Spleen (tissue), 13 donors: ENCODE measurements at places on chromosomes 1 and 21.

DNA sequence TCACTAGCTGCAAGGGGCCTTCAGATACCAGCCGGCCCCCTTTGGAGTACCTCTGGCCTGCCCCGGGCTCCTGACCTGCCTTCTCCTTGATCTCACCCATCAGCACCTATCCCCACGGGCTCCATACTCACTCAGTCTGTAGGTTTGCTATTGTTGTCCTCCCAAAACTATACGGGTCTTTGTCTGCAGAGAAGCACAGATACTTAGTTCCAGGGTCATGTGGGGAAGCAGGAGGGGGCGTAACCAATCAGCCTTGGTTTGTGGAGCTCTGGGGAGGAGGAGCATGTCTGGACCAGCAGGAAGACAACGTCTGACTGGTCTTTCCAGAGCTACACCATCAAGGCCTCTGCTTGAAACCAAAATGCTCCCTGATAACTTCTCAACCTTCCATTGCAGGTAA is 15.2 kb downstream of the TMEM63A start:
- no peak for DNase-seq

DNA sequence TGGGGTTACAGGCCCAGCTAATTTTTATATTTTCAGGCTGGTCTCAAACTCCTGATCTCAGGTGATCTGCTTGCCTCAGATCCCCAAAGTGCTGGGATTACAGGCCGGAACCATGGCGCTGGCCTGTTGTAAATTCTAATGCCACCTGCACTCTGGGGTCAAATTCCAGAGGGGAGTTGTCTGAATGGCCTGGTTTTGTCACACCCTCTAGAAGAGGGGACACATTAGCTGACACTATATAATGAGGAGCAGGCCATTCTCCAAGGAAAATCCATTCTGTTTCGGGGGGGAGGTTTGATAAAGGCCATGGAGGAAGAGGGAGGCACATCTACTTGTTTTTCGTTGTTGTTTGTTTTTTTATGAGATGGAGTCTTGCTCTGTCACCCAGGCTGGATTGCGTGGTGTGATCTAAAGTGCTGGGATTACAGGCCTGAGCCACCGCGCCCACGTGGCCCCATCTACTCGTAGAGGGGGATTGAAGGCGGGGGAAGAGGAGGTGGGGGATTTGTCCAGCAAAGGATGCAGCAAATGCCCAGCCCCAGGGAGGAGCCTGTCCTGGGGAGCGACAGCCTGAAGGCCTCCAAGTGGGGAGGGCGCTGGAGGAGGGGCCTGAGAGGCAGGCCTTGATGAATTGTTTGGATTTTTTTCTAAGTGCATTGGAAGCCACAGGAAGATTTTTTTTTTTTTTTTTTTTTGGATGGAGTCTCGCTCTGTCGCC is 78.4 kb upstream of the SLC45A1 start:
- DNase-seq: peak; percentile 77

DNA sequence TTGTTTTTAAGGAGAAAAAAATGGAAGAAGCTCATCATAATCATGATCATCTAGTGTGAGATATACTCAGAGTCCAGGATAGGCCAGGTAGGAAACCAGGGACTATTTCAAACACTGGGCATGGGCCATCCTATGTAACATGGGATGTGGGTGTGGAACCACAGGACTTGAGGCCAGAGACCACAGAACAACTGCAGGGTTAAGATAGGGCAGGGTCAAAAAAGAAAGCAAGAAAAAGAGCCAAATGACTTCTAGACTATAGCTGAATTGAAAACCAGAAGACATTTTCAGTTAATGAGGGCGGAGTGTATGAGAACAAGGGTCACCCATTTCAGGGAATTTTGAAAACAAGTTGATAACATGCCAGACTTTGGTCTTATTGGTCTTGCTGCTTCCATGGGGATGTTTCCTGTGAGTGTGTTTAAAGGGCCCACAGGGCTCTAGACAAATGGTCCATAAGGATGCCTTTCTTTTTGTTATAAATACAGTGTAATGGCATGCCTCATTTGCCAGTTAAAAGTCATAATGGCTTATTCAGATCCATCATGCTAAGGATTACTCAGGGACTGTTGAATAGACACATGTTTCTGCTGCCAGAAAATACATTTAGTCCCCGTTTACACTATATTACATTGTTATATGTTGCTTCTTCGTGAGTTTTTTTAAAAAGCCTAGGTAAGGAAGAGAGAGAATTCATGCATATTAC is 182.0 kb upstream of the C21orf91 start:
- DNase-seq: no peak

DNA sequence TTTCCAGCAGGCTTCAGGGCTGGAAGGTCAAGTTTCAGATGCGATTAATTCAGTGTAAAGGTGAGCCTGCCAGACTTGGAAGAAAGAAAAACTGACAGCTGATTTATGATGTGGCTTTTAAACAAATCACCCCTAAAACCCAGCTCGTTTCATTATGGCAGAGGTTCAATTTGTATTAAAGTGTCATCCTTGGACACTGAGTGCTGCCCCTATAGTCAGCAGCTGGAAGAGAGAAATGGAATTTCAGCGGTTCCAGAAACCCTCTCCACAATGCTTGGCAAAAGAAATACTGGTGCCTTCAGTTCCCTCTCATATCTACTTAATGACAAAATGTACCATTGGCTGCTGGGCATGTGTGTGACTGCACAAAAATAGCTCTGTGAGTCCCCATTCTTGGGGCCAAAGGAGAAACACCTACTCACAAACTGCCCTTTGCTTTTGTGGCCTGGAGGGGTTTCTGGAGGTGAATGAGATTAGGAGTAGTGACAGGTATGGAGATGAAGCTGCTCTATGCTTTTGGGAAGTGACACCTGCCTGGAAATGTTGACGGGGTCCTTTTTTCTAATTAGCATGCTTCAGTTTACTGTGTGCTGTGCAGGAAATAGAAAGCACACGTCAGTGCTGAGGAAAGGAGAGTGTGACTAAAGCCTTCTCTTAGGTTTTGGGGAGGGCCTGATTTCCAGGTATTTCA is 95.1 kb upstream of the TSPAN2 start:
- DNase-seq: no peak

GRCh38 chr1:158185770-158186169 is 5.1 kb downstream of the CD1D start:
- DNase-seq: no peak

DNA sequence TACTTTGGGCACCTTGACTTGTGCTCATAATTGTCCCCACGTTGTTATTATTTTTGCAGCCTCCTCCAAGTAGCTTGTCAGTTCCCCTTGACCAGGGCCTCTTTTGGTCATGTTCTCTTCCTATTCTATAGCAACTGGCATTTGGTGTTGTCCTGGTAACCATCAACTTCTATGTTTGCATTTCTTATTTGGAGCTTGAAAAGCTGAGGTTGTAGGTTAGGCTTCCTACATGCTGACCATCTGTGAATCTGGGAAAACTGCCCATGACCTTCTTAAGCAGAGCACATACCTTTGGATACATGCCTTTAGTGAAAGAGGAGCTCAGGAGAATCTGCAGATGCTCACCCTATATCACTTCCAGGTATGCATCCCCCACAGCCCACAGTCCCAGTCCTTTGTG is 160.8 kb downstream of the HHAT start:
- no peak for DNase-seq

- DNase-seq: no peak
Observed at GRCh38 chr1:26017606-26018005, 4.0 kb upstream of the EXTL1 start.

- DNase-seq: no peak
Observed at GRCh38 chr1:25487628-25488027, 55.8 kb upstream of the LDLRAP1 start.

DNA sequence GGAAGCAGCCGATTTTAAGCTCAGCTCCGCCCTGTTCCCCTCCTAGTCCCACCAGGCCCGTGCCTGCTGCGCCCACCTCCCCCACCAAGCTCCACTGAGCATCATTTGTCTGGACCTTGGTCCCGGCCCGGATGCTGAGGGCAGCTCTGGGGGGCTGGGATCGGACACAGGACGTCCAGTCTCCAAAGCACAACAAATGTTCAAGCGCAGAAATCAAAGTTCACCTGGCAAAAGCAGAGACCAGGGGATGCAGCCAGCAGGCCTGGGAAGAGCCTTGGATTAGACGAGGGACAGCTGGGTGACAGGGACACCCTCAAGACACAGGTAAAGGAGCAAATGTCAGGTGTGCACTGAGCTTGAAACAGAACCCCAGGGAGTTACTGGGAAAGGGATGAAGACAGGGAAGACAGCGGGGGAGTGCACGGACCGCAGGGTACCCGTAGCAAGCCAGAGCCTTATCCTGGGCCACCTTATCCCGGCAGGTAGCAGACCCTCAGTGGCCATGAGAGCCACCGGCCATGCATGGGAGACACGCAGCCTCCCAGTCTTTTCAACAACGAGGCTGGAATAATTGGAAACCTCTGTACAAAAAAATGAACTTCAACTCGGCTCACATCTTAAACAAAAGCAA is 22.2 kb upstream of the TMEM52 start:
- peak; percentile 37 for DNase-seq

- DNase-seq: no peak
Observed at GRCh38 chr1:45023663-45024062, 11.6 kb downstream of the UROD start.

DNA sequence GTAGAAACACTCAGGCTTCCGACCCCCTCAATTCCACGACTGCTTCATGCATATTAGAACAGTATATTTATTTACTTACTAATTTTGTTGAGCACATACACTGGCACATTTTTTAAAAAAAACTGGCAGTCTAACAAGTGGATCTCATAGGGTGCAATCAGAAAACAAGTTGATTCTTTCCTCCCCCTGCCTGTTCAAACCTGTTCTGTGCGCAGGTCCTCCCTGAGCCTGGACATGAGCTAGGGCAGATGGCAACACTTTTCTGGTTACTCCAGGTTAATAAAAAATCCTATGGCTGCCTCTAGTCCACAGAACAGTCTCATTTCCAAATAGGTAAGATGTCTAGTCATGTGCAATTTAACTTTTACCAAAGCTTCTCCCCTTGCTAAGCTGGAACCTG is 18.6 kb downstream of the HSD11B1 start:
- no peak for DNase-seq

- no peak for DNase-seq
Observed at GRCh38 chr21:35530766-35531165, 481.7 kb upstream of the RUNX1 start.

GRCh38 chr1:32247983-32248889 is 1.2 kb downstream of the FAM167B start:
- peak; percentile 97 for DNase-seq

- no peak for DNase-seq
Observed at GRCh38 chr1:118246646-118247045, 61.6 kb upstream of the SPAG17 start.

DNA sequence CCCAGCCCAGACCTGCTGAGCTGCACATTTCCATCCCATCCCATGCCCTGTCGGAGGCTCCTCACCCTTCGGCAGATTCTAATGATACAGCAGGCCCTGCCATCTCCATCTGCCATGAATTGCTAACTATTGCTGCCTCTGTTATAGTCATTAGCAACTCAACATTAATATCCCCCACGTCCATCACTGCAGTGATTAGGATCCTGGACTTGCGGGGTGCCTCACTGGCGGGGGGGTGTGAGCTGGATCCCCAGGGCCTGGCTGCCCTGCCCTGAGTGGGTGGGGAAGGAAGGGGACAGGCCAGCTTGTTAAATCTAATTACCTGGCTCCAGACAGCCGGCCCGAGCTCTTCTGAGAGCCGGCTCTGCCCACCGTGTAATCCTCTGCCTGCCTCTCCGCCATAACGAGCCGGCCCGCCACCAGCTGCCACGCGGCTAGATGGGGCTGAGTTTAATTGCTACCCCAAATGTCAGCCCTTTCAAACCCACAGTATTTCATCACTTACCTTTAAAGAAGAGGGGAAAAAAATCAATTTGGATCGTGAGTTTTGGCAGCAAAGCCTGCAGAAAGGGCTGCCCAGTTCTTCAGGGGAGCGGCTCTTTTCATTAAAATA is 227.3 kb upstream of the CSF3R start:
- DNase-seq: peak; percentile 61

- DNase-seq: peak; percentile 74
Observed at GRCh38 chr1:225465793-225466517, 38.1 kb upstream of the LBR start.
